NCI-H187 (cell line): ENCODE measurements at places on chromosomes 1 and 21.

DNA sequence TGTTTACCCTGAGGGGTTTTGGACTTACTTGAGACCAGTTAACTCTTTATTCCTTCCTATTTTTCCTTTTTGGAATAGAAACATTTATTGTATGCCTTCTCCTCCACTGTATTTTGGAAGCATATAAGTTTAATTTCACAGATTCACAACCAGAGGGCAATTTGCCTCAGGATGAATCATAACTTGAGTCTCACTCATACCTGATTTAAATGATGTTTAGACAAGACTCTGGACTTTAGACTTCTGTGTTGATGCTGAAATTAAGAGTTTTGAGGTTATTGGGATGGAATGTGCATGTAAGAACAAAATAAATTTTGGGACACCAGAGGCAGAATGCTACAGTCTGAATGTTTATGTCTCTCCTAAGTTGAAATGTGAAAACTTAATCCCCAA is 7.1 kb upstream of the ADAM30 start:
- DNase-seq, result no peak

GRCh38 chr1:3306583-3307291 is 147.7 kb upstream of the ARHGEF16 start:
- DNase-seq, result no peak

- no peak for DNase-seq
These were observed 164.5 kb upstream of the CACNA1E start for GRCh38 chr1:181318858-181319235.

- no peak for DNase-seq
These were observed 57.9 kb downstream of the FGGY start for GRCh38 chr1:59354709-59355337.

DNA sequence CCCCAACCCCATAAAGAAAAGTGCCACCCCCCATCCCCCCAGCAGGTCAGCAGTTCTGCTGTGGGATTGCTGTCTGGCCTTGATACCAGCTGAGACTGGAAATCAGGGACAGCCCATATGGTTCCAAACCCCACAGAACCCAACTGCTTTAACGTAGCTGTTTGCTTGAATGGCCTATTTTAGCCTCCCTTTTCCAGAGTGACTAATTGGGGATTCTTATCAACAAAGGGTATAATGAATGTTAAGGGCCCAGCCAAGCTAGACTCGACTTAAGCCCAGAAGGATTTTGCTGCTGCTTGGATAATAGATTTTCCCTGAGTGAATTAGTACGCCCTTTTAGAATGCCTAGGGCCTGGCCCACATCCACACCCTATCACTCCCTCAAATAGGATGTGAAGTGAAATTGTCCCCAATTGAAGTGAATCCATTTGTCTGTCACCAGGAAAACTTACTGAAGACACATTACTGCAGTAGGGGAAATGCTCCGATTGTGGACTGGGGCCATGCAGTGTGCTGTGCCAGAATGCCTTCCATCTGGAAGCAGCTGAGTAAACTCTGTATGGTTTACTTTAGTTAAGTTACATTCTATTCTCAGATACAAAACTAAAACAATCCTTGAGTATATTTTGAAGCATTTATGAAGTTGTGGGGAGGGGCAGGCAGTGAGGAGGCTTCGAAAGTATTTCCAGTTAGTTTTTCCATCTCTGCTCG is 156.9 kb downstream of the DHRS3 start:
- no peak for DNase-seq

GRCh38 chr1:156284757-156285156 is 632 bp downstream of the TMEM79 start:
- no peak for DNase-seq

- DNase-seq, result no peak
These were observed 385.9 kb downstream of the GPATCH2 start for GRCh38 chr1:217244971-217245370.

DNA sequence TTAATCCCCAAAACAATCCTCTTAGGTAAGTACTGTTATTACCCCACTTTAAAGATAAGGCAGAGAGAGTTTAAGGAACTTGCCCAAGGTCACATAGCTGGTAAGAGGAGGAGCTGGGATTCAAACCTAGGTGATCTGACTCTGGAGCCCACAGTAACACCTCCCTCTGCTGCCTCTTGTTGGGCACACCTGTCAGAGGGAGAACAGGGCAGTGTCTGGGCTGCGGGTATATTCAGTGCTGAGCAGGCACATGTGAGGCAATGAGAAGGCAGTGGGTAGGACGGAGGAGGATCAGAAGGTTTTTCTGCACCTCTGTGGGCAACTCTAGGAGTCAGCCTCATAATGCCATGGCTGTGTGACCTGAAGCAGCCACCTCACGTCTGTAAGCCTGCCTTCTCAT is 1.8 kb downstream of the HPCA start:
- DNase-seq, result no peak

DNA sequence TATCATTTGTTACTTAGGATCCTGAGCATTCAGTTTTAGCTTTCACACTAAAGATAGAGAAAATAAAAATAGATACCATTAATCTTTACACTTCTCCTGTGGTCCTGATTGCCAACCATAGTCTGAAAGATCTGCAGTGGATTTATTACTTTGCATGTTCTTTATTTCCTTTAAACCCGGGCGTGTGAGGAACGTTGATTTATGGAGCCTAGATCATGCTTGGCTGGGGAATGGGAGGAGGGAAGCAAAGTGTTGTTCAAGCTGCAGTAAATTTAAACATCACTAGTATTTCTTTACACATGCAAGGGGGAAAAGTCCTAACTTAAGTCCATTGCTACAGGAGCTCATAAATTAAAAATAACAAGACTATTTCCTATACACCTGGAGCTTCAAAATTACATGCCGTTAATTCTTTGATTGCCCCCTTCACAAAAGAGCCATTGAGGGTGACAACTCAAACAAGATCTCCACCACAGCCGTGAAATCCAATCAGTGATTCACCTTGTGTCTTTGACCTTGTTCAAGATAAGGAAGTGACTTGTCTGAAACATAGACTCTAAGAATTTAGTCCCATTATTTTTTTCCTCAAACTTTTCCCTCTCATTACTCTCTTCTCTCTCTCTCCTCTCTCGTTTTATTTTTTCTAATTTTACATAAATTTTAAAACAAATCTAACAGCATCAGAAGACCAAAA is 282.7 kb downstream of the KIF26B start:
- DNase-seq, result no peak

DNA sequence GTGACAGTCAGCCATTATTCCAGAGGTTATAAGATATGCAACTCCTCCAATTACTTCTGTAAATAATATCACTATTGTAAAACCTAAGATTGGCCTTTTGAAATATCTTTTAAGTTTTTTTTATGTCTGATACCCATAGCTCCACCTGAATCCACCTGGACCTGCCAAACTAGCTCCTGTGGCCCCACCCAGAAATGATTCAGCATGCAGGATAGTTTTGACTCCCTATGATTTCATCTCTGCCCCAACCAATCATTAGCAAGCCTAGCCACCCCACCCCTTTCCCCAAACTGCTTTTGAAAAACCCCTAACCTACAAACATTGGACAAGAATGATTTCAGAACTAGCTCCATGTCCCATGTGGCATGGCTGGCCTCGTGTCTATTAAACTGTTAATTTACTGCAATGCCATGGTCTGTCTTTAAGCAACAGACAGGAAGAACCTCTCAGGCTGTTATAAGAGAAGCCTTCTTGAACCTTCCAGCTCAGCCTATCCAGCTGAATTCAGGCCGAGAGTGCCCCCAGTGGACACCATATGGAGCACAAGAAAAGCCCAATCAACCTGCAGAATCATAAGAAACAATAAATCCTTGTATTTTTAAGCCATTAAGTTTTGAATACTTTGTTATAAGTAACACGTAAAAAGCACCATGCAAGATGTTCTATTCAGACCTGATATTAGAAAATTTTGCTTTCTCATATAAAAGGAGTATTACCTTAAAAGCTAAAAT is 263.0 kb upstream of the ZRANB2 start:
- no peak for DNase-seq

GRCh38 chr1:207223162-207223561 is 98.3 kb upstream of the CD55 start:
- DNase-seq, result no peak

GRCh38 chr1:27705545-27705944 is 20.2 kb upstream of the FAM76A start:
- DNase-seq, result no peak

- no peak for DNase-seq
These were observed at the start of gene UAP1 for GRCh38 chr1:162561616-162562469. UAP1 (plus strand) TSS chr1:162561722; CDS start chr1:162566069, 4,347 bp downstream.

- DNase-seq, result no peak
These were observed 479.9 kb upstream of the ZP4 start for GRCh38 chr1:238370599-238370998.

DNA sequence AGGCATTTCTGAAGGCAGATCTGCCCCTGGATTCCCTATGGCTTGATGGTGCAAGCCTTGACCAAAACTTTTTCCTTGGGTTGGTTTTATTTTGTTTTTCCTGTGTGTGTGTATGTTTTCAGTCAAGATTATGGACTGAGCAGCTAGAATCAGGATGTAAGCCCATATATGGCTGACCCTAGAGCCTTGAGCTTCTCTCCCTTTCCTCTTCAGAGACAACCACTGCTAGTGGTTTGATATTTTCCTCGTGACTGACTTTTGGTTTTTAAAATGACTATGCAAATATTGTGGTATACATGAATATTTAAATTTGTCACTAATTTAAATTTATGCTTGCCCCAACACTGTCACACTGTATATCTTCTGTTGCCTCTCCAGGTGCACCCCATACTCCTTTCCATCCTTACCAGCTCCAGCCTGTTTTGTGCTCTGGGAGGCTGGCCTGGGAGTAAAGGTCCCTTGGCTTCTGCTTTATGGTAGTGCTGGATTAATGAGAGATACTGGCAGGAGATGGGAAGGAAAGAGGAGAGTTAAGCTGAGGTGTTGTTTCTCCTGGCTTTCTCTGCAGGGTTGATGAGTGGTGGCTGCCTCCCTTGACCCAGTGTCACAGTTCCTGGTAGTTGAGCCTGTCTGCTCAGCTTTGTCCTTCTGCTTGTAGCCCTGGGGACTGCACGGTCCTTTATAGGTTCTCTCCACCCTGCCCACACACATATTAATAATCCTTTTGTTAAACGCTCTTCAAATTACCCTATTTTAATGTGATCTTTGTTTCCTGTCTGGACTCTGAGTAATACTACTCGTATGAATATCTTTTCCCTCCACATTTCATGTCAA is 44.4 kb downstream of the RWDD3 start:
- no peak for DNase-seq

- no peak for DNase-seq
These were observed 45.3 kb upstream of the MAN1A2 start for GRCh38 chr1:117321680-117322609.

- no peak for DNase-seq
These were observed 88.7 kb downstream of the TENT5C start for GRCh38 chr1:117694543-117694942.

DNA sequence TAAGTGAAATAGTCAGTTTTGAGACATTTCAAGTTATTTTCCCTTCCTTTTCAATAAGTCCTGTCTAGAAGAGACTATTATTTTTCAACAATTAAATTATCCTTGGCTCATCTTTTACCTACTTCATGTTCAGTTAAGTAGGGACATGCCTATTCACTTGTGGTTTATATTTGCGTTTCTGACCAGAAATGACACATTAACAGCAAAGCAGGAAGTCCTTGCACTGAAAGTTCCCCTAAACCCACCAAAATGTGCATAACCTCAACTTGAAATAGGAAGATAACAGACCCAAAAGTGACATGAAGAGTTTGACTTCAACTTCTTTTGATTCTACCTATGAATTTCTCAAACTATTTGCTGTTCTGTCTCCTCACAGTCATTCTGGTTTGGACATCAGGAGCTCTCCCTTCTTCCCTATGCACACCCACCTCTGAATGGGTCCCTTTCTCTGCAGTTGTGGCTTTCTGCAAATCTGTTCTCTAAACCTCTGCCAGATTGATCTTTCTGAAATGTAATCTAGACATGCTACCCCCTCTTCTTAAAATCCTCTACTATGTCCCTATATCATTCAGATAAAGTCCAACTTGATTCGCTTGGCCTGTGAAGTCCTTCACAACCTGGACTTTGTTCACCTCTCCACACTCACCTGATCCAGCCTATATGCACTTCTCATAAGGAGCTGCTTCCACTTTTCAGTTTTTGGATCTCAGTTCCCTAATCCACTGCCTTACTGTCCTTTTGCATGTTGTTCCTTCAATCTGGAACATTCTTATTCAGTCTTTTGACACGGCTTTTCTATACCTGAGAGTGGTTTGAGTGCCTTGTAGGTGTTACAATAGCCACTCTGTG is 661.5 kb upstream of the ADGRL4 start:
- no peak for DNase-seq

GRCh38 chr1:179141592-179142251 is 59.9 kb downstream of the TOR3A start:
- DNase-seq, result no peak

- no peak for DNase-seq
These were observed 61.1 kb downstream of the FHAD1 start for GRCh38 chr1:15308135-15308534.

DNA sequence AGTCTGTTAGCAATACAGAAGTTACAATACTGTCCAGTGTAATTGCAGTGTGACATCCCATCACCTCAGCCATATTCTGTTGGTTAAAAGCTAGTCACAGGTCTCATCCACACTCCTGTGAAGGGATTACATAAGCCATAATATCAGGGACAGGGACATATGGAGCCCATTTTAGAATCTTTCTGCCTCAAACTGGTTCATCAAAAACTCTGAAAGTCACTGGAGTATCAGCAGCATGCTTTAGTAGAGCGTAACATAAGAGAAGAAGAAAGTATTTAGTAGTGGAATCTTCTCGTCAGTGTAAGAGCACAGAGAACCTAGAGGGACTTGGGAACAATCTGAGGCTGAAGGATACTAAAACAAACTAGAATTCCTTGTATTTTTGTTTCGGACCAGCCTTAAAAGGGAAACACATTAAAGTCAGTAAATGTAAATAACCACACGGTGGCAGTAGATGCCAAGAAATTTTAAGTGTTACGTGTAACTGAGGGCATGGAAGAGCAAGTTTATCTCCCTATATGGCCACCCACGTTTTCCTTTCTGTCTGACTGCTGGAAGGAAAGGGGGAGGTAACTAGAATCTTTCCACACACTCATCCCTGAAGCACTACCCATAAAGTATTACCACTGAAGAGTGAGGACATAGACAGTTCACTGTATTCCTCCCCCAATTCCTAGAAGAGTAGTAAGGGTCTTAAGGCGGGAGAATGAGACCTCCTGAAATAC is 41.6 kb upstream of the AGL start:
- DNase-seq, result peak; percentile 31

- no peak for DNase-seq
These were observed 18.5 kb downstream of the OR2T1 start for GRCh38 chr1:248421384-248421783.

DNA sequence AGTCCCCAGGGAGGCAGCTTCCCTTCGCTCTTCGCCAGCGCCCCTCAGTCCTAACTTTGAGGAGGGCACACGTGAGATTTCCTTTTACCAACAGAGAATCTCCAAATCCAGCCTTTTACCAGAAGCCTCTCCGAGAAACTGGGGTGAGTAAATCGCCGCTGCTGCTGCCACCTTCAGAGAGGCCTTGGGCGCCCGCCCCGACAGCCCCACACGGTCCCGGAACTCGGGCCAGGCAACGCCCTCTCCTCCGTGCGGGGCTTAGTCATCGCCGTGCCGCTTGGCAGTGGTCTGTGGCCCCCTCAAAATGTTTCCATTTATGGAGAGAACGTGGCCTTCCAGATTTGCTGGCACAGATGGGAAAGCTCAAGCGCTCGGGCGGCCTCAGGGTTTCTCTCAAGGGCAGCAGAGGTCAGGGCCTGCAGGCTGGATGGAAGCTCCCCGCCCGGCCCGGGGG is 41.4 kb upstream of the COL6A2 start:
- DNase-seq, result no peak

- DNase-seq, result no peak
These were observed 806 bp downstream of the DDOST start for GRCh38 chr1:20660363-20660762.
